ENCODE measurements at places on chromosomes 5 and 9. TPM values are rescaled to one million over a fixed set of nuclear protein-coding genes. Genes with fewer than 3 reads are reported as not detected.

DNA sequence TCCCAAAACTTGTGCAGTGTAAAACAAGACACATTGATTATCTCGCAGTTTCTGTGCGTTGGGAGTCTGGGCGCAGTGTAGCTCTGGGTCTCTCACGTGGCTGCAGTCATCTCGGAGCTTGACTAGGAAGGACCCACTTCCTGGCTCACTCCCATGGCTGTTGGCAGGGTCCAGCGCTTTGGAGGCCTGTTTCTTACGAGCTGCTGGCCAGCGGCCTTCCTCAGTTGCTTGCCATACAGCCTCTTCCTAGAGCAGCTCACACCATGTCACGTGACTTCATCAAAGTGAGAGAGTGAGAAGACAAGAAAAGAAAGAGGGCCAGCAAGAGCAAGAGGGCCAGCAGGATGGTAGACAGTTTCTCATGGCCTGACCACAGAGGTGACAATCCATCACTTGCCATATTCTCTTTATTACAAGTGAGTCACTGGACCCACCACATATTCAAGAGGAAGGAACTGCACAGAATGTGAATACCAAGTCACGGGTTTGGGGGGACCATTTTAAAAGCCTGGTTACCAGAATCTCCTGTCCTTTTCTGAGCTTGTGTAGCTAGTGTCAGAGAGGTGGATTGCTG lies 36.2 kb downstream of the MCCC2 start:
- no peak for DNase-seq

DNA sequence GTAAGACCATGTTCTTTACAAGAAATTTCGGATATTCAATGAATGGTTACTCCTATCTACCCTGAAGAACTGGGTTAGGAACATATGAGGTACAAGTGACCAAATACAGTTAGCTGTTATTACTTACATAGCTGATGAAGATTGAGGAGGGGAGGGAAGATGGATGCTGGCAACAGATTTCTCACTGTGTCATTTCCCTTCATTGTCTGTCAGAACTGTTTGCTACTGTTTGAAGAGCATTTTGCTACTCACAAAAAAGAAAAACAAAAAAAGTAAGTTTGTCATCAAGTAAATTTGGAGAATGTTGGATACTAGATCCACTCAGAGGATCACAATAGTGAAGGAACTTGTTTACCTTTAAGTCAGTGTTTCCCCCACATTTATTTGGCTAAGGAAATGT lies 53.7 kb downstream of the ENC1 start:
- DNase-seq, result no peak

DNA sequence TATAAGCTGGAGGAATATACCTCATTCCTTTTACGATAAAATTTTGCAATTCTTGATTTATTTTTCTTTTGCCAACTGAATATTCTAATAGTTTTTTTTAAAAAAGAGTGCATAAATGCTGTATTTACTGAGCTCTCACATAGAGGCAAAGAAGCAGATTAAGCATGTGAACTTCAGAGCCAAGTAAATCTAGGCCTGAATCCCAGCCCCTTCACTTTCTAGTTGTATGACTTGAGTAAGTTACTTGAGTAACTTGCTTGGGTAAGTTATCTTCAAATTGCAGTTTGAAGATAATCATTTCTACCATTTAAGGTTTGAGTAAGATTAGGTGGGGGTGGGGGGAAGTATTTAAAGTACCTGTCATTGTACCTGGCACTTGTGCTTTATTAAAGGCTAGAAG lies 21.8 kb downstream of the LURAP1L start:
- DNase-seq, result no peak

DNA sequence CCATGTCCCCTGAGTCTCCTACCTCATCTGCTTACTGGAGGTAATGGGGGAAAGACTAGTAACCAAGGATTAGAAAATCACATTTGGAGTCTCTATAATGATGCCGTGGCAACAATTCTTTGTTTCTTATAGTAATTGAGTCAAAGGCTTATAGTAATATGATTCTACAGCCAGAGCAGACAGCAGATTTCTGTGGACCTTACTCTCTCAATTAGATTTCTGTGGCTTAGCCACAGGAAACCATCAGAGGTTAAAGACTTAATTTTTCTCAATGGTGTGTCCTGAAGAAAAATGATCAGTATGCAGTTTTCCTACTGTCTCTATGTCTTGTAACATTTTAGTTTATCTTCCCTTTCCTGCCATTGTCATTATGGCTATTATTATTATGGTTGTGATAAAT lies 59.3 kb upstream of the CD180 start:
- DNase-seq, result no peak

GRCh38 chr9:107307331-107307730 lies 24.3 kb downstream of the RAD23B start:
- no peak for DNase-seq

DNA sequence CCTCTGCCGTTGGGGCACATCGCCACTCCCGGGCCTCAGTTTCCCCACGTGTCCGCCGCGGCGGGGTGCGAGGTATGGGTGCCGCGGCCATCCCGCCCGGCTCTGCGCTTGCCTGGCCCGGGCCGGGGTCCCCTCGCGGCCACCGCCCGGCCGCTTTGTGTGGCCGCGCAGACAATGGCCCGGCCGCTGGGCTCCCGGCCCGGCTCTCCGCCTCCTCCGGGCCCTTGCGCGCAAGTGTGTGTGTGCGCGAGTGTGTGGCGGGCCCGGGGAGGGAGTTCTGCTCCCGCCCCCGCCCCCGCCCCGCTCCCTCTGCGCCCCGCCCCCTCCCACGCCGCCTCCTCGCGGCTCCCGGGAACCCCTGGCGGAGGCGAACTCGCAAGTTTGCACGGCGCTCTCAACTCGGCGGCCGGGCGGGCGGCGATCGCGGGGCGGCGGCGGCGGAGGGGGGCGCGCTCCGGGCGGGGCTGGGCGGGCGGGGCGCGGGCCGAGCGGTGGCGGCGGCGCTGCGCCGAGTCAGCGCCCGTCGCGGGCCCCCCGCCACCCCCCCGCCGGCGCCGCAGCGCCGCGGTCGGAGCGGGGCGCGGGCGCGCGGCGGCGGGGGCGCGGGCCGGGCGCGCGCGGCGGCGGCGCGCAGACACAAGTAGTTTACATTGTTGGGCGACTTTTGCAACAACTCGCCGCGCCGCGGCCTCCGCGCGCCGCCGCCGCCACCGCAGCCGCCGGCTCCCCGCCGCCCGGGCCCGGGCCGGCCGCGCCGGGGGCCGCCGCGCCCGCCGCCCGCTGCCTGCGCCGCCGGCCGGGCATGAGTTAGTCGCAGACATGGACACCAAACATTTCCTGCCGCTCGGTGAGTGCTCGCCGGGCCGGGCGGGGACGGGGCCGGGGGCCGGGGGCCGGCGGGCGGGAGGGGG lies at the start of gene RXRA:
RXRA (plus strand) TSS at position 643 of the 911 bp plus-strand sequence; CDS start at position 820, 177 bp downstream.
- DNase-seq, result no peak

- no peak for DNase-seq
These were observed 190.3 kb downstream of the WDR70 start for GRCh38 chr5:37569466-37569865.

DNA sequence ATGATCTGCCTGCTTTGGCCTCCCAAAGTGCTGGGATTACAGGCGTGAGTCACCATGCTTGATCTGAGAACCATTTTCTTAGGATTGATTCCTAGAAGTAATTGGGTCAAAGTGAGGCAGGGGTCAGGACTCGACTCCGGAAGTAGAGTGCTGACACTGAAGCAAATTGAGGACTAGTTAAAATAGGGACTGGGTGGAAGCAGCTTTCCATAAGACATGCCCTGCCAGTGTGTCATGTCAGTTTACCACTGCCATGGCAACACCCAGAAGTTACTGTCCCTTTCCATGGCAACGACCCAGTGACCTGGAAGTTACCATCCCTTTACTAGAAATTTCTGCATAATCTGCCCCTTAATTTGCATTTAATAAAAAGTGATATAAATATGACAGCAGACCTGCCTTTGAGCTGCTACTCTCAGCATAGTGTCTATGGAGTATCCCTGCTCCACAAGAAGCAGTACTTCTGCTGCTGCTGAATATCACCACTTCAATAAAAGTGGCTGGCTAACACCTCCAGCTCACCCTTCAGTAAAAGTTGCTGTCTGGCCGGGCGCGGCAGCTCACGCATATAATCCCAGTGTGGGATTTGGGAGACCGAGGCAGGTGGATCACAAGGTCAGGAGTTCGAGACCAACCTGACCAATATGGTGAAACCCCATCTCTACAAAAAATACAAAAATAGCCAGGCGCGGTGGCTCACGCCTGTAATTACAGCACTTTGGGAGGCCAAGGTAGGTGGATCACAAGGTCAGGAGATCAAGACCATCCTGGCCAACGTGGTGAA lies 47.8 kb upstream of the JADE2 start:
- DNase-seq, result no peak

DNA sequence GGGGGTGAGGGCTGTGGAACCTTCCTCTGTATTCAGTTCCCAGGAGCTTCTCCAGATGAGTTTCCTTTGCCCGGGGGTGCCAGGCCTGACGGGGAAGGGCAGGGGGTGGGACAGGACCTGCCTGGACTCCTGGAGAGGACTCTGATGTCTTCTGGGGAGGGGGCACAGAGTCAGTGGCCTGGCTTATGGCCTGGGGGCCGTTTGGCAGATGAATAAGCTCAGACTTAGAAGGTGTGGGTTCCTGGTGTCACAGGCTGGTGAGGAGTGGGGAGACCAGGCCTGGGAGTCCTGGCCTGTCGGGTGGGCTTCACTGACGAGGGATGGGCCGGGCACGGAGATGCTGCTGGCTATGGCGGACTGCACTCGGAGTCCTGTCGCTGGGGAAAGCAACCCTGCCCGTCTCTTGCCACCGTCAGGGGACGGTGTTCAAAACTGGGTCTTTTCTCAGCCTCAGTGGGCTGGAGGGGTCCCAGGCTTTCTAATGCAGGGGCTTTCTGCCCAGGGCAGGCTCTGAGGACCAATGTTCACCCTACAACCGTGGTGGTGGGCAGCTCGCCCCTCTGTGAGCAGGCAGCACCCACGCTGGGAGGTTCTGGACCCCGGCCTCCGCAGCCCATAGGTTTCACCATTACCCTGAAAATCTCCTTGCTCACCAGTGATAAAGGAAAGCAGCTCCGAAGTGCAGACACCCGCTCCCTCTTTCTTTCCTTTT lies 16.2 kb downstream of the COL5A1 start:
- DNase-seq, result no peak

The SH3GL2 gene
- total RNA-seq, result not detected

The OSTF1 gene
- 100 TPM for total RNA-seq

The FAM240B gene
- total RNA-seq, result not detected

Measured in esophagus squamous epithelium (tissue), 5 donors.